ENCODE measurements at places on chromosomes 3 and 15. TPM values are rescaled to one million over a fixed set of nuclear protein-coding genes. Genes with fewer than 3 reads are reported as not detected.

GRCh38 chr15:100940767-100941379 lies 21.7 kb downstream of the LRRK1 start:
- DNase-seq: no peak
- no peaks in the 10 kb centered on the region for H3K36me3 ChIP-seq
- no peaks in the 10 kb centered on the region for H3K4me1 ChIP-seq
- no peak overlapping the region for H3K27ac ChIP-seq
- no peak overlapping the region for H3K4me3 ChIP-seq

GRCh38 chr3:31421314-31422048 lies 111.2 kb upstream of the STT3B start:
- H3K4me1 ChIP-seq: no peaks in the 10 kb centered on the region
- no peaks in the 10 kb centered on the region for H3K27me3 ChIP-seq
- no peaks in the 10 kb centered on the region for H3K36me3 ChIP-seq

GRCh38 chr3:48716508-48716981 lies 476 bp downstream of the IP6K2 start:
- DNase-seq: peak; percentile 30
- H3K36me3 ChIP-seq: no peaks in the 10 kb centered on the region

DNA sequence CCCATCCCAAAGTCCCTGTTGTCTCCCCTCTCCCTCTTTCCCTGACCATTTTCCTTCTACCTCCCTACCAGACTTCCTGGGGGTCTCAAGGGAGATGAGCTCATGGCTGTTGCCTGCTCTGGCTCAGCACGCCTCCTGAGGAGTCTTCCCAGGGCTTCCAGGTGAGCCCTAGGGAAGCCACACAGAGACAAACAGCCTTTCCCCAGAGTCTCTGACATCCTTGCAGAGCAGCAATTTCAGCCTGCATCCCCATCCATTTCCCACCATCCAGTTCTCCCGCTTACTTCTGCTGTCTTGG lies 189.2 kb upstream of the LINGO1 start:
- no peak overlapping the region for H3K4me3 ChIP-seq
- no peak for DNase-seq
- H3K36me3 ChIP-seq: no peaks in the 10 kb centered on the region
- peaks cover 6% of the 10 kb centered on the region for H3K27me3 ChIP-seq

- no peak overlapping the region for H3K27ac ChIP-seq
- H3K27me3 ChIP-seq: no peaks in the 10 kb centered on the region
- H3K4me3 ChIP-seq: no peak overlapping the region
- no peak for DNase-seq
- peaks cover 4% of the 10 kb centered on the region for H3K4me1 ChIP-seq
Observed at GRCh38 chr15:40875991-40876730, 2.1 kb upstream of the RHOV start.

- H3K27me3 ChIP-seq: no peaks in the 10 kb centered on the region
- H3K4me1 ChIP-seq: no peaks in the 10 kb centered on the region
- H3K36me3 ChIP-seq: no peaks in the 10 kb centered on the region
- H3K27ac ChIP-seq: no peak overlapping the region
- H3K4me3 ChIP-seq: no peak overlapping the region
Observed at GRCh38 chr3:150146991-150147761, 176.5 kb upstream of the PFN2 start.

- no peaks in the 10 kb centered on the region for H3K36me3 ChIP-seq
- no peak for DNase-seq
- H3K27ac ChIP-seq: no peak overlapping the region
- no peak overlapping the region for H3K4me3 ChIP-seq
Observed at GRCh38 chr3:69290006-69290405, 95.9 kb downstream of the FRMD4B start.

CCR9 gene
- not detected for polyA plus RNA-seq

RTP4 gene
- polyA plus RNA-seq: 3.1 TPM

FBXO40 gene
- polyA plus RNA-seq: not detected

PTH1R gene
- polyA plus RNA-seq: 34.8 TPM
